Stimulated activated CD8-positive, alpha-beta memory T cell treated with anti-CD3 and anti-CD28 coated beads, Interleukin-4, amount 100 ng/mL, for 48 hours (primary cell): ENCODE measurements at places on chromosomes 13 and 19.
A peak's percentile ranks its signal among the peaks of the same experiment; 100 is the strongest.

DNA sequence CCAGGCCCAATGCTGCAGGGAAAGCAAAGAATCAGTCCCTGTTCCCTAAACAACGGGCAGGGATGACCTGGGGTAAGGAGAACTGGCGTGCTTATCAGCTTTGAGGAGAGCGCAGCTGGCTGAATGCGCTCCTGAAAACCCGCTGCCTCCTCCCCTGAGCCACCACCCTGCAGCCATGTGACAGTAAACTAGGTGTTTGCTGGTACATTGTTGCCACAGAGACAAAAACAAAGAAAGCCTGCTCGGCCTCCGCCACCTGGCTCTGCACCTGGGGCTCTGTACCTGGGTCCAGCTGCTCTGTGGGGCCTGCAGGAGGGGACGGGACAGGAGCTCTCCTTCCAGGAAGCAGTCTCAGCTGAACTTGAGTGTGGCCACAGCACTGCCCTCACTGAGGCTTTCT, 21.8 kb downstream of the MCF2L start:
- no peak for DNase-seq

GRCh38 chr13:30660796-30661195, 43.1 kb downstream of the USPL1 start:
- no peak for DNase-seq

DNA sequence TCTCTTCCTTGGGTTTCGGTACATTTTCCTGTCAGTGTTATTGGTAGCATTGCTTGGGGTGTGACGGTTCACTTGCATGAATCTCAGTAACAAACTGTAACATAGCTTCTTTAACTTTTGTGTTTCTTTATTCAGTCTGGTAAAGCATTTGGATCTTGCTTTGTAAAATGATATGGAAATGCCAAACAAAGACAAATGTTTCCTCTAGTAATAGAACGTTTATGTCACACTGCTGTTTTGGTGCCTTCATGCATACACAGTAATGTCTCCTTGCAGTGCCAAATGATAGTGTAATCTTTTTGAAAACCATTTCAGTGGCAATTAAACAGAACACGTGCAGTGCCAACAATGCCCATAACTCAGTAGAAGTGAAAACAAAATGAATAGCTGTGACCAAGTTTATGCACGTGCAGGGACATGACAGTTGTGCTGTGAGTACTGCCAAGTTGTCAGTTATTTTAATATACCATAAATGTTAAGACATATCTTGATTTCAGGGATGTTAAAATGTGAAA, 110.8 kb downstream of the RXFP2 start:
- no peak for DNase-seq

GRCh38 chr13:43374621-43375020, 351.2 kb downstream of the DNAJC15 start:
- DNase-seq, result no peak

DNA sequence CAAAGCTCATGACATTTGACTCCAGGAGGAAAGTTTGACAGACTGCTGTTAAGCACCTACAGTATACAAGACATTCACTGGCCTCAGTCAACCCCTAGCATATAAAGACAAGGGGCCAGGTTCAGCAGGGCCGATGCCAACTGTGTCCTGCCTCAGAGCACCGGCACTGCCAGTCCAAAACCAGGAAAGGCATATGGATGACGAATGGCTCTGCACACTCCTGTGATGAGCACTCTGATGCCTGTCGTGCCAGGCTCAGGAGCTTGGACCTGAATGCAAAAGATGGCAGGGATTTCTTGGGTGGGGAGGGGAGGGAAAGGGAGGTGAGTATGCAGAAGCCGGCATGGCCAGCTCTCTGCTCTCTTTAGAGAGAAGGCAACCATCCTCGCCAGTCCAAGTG, 38.9 kb downstream of the COL4A1 start:
- no peak for DNase-seq

DNA sequence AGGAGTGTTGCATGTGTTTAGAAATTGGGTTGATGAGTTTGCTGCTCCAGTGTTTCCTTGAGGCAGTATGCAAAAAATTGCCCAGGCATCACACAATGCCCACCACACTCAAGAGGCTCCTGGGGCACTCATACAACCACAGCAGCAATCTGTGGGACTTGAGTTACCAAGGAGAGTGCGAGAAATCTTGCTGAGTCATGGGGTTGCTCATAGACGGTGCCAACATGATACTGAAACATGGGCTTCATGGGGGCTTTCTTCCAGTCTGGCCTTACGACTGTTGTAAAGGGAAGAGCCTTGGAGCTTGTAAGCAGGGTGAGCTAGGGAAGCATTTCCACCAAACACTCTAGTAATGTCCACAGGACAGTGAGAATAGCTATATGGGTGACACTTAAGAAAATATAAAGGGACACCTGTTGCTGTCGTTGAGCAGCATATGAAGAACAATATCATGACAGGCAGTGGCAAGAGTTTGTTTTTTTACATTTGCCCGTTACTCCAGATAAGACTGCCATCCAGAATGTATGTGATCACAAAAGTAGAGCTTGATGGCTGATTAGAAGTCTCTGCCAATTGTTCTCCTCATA, 1237.4 kb downstream of the UQCRFS1 start:
- DNase-seq, result no peak

- no peak for DNase-seq
These were observed 216.6 kb upstream of the SLC10A2 start for GRCh38 chr13:103282571-103283450.

GRCh38 chr19:4974880-4975469, 6.1 kb downstream of the KDM4B start:
- no peak for DNase-seq

DNA sequence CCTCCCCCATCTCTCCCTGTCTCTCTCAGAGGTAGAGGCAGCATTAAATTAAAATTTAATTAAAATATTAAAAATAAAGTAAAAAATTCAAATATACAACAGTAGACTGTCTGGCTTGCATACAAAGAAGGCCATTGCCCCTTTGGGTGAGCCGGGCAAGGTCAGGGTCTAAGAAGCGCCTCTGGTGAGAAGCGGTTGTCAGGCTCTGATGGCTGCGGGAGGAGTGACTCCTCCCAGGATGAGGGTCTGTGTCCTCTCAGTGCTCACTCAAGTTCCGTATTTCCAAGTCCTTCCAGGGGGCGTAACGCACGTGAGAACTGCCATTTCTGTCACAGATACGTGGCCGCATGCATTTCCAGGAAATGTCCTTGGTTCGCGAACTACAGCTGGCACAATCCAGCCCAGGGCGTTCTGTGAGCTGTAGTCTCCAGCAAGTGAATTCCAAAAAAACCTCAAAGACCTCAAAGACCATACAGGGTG, 737 bp upstream of the ZNF181 start:
- DNase-seq, result no peak

- DNase-seq, result no peak
These were observed 46.0 kb downstream of the DNM2 start for GRCh38 chr19:10763828-10764339.

- DNase-seq, result no peak
These were observed 8.1 kb upstream of the C5AR2 start for GRCh38 chr19:47323872-47324271.

GRCh38 chr19:9945319-9945966, 9.1 kb upstream of the OLFM2 start:
- no peak for DNase-seq

DNA sequence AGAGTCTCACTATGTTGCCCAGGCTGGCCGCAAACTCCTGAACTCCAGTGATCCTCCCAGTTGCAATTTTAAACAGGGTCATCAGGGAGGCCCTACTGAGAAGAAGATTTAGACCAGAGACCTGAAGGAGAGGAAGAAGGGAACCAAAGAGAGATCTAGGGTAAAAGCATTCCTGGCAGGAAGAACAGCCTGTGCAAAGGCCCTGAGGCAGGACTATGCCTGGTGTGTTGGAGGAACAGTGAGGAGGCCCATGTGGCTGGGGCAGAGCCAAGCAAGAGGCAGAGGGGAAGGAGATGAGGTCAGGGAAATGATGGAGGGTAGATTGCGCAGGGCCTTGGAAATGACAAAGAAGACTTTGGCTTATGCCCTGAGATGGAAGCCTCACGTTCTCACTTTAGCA, 34.5 kb downstream of the TINCR start:
- no peak for DNase-seq

- no peak for DNase-seq
These were observed 1540.5 kb downstream of the UQCRFS1 start for GRCh38 chr19:27672309-27673047.

- no peak for DNase-seq
These were observed 7.8 kb downstream of the TMIGD2 start for GRCh38 chr19:4294389-4294788.

- DNase-seq, result peak; percentile 85
These were observed 4.8 kb downstream of the IER2 start for GRCh38 chr19:13154911-13155471.

DNA sequence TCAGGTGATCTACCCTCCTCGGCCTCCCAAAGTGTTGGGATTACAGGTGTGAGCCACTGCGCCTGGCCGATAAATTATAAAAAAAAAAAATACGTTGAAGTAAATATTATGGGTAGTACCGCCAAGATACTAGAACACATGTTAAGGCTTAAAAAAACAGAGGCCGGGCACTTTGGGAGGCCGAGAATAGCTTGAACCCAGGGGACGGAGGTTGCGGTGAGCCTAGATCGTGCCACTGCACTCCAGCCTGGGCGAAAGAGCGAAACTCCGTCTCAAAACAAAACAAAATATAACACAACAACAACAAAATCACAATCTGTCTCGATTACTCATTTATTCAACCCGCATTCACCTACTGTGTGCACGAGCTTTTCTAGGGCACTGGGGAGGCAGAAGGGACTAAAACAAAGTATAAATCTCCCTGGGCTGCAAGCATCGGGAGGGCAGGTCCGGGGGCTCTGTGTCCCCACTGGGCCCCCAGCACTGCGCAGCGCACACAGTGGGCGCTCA, 1.3 kb upstream of the BICRA start:
- DNase-seq, result no peak

DNA sequence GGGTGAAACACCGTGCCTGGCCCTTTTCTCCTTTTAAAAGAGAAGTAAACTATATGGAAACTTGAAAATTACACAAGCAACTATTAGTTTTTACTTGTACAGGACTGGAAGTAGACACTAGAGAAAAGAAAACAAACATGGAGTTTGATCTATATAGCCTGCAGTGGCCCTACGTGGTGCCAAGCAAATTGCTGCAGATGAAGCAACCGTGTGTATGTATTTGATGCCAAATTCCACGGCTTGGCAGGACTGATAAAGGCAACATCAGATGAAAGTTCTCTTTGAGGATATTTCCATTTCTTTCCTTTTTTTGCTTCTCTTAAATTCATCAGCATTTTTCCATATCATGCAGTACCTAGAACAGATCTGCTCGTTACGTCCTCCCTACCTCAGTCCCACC, 49.8 kb downstream of the ATP8A2 start:
- DNase-seq, result no peak

DNA sequence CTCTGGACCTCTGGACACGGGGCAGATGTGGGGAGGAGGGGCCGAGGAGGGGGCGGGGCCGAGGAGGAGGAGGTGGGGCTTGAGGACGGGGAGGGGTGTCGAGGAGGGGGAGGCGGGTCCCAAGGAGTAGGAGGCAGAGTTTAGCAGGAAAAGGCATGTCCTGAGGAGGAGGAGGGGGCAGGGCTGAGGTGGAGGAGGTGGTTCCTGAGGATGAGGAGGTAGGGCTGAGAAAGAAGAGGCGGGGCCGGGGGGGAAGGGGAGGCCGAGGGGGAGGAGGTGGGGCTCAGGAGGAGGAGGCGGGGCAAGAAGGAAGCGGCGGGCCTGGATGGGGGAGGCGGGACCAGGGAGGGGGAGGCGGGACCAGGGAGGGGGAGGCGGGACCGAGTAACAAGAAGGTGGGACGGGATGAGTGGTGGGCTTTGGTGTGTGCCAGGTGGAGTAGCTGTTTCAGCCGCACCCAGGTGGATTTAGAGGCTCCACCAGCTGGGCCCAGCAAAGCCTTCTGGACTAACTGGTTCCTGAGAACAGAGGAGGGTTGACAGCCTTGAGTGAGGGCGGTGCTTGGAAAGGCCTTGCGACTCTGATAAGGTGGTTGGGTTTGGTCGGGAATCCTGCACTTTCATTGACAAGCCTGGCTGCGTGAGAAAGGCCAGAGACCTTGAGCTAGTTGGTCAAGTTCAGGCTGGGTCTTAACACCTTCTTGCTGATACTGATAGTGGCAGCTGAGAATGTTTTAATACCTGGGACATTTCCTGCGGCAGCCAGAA, 7.7 kb downstream of the TECR start:
- DNase-seq, result peak; percentile 71

DNA sequence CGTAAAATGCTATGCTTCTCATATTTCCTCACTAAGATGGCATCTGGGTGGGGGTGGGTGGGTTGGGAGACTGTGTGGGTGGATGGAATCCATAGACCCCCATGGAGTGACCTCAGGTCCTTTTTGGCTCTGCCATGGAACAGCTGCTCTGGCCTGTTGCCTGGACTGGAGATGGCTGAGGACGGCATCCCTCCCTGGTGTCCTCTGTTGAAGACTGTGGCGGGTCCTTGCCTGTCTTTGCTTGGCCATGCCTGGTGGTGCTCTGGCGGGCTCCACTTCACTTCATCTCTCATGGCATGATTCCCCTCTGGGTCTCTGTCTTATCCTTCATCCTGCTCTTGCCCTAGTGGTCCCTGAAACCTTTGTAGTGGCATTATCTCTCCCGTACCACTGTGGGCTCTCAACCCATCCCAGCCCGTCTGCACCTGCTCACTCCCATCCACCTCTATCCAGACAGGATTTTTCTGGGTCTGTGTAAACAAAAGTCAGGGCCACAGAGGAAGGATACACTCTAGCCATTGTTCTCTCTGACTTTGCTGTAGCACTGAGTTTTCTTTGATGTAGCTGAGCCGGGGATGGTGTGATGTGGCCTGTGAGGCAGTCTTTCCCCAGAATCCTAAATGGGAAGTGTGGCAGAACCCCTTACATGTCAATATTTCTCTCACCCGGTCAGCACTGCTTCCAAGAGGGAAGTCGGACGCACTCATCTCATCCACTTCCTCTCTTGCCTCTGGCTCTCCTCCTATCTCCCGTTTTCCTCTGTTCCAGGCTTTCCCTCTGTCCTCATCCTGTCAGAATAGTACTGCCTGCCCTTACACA, 36.1 kb downstream of the WDFY2 start:
- no peak for DNase-seq

GRCh38 chr13:33367926-33368325, 82.4 kb upstream of the STARD13 start:
- no peak for DNase-seq

GRCh38 chr19:20287070-20287469, 120.1 kb downstream of the ZNF486 start:
- DNase-seq, result no peak
